ENCODE measurements at places on chromosomes 2 and 18. TPM values are rescaled to one million over a fixed set of nuclear protein-coding genes. Genes with fewer than 3 reads are reported as not detected.

AGXT gene
- polyA plus RNA-seq = not detected

UGT1A8 gene
- polyA plus RNA-seq = not detected

- DNase-seq = no peak
These were observed 62.8 kb downstream of the EHD3 start for GRCh38 chr2:31296641-31297287.

- DNase-seq = peak; percentile 17
These were observed 139.2 kb upstream of the COL3A1 start for GRCh38 chr2:188835006-188835405.

- DNase-seq = no peak
These were observed 9.8 kb upstream of the IL36A start for GRCh38 chr2:112995346-112995920.

DNA sequence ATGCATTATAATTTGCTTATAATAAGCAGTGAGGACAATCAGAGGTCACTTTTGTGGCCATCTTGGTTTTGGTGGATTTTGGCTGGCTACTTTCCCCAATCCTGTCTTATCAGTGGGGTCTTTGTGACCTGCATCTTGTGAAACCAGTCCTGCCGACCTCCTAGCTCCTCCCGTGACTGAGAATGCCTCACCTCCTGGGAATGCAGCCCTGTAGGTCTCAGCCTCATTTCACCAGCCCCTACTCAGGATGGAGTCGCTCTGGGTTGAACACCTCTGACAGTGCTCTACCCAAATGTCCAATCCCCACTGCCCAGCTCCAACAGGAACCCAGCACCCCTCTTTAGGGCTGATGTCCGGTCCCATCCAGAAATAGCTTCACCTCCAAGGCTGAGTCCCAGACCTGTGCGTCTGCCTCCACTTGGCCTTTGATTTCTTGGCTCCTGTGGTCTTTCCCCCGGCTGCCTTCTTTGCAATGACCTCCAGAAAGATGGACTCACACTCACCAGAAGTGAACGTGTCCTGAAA lies 31.3 kb upstream of the PXDN start:
- no peak for DNase-seq

DNA sequence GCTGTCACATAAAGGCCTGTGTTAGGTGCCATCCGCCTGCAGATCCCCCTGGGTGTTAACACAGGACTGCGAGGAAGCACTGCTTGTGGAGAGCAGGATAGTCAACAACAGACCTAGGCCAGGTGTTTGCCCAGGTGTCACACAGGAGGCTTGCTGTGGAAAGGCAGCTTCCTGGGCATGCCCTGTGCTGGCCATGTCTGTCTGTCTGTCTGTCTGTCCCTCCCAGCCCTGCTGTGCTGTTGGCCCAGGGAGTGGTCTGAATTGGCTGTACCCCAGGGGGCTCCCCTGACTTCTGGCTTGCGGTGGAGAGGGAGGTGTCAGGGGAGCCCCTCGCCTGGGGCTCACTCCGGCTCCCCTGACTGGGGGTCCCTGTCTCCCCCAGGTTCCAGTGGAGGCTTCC lies 53.2 kb downstream of the SH3BP4 start:
- DNase-seq = no peak

Data from muscle of arm (tissue), 14 donors.